ENCODE measurements at places on chromosomes 6 and 20.

GRCh38 chr6:163554663-163555062 lies 140.1 kb downstream of the QKI start:
- no peak for DNase-seq

DNA sequence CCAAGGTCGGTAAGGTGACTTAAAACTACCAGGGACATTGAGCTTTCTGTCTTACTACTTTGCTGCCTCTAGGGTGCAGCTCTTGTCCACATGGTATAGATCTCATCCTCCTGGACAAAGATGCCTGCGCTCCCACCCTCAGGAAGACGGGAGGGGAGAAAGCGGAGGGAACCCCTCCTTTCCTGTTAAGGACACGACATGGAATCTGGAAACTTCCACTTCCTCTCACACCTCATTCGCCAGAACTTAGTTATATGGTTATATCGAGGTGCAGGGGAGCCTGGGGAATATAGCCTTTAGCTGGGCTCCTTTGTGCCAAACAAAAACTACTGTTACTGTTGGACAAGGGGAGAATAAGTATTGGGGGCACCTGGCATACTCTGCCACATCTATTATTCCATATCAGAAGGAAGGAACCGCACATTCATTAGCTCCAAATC lies 224.3 kb upstream of the TSHZ2 start:
- DNase-seq = peak; percentile 45

- DNase-seq = no peak
Measured at GRCh38 chr20:23148731-23149570, 62.8 kb upstream of the CD93 start.

- DNase-seq = no peak
Measured at GRCh38 chr6:34985236-34985635, 96.2 kb downstream of the ANKS1A start.

DNA sequence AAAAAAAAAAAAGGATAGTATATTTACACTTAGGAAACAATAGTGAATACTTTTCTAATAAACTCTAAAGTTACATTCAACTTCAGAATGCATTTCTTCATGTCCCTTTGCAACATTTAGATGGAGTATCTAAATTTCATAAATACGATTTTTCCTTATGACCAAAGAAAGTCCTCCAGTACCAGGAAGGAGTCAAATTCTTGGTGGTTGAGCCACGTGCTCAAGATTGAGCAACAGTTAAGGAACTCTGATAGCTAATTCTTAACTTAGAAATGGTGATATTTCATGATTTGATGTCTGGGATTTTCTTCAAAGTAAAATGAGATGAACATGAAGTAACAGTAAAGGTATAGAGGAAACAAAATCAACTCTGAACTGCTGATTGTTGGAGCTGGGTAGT lies 92.7 kb downstream of the SASH1 start:
- DNase-seq = no peak

GRCh38 chr6:144725736-144726522 lies 440.8 kb downstream of the UTRN start:
- no peak for DNase-seq

GRCh38 chr20:11098888-11099287 lies 425.1 kb upstream of the JAG1 start:
- DNase-seq = no peak

DNA sequence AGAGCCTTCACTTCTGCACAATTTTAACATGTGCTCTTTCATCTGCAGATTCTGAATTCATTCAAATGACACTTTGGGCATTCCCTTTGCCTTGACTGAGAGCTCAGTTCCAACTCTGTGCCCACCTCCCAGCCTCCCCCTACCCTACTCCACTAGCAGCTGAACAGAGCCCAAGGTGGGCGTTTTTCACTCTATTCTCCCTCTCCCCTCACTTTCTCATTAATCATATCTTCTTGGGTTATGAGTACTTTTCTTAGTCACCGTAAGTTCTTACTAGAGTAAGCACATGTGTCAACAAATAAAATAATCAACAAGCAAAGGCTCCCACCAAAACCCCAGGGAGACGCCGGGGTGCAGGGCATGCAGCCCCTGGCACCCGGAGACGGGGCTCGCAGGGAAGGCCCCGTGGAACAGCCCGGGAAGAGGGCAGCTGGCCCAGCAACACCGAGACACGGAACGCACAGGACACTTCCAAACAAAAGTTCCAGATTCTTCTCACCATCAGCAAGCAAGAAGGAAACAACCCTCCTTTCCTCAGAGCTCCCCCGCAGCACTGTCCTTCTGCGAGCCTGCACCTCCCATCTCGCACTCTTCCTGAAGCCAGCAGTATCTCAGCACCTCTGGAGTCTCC lies 34.1 kb downstream of the TAF4 start:
- no peak for DNase-seq

DNA sequence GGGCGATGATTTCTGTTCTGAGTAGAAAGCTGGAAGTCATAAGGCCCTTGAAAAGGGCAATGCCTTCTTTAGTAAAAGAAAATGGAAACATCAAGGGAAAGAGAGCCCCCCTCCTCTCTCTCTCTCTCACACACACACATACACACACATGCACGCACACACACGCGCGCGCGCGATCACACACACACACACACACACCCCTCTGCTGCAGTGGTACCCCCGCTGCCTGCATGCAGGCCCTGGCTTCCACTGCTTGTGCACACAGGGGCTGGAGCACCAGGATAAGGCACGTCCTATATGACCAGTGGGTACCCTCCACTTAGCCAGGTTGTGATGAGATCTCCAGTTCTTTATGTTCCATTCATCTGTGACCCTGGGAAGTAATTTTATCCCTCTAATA lies 300.9 kb downstream of the SLC35F1 start:
- DNase-seq = no peak
